ENCODE measurements at places on chromosomes 12 and 14.
A peak's percentile ranks its signal among the peaks of the same experiment; 100 is the strongest.

GRCh38 chr14:71119075-71119474 lies 211.8 kb downstream of the PCNX1 start:
- no peak for DNase-seq

GRCh38 chr12:71746974-71747611 lies 7.6 kb upstream of the RAB21 start:
- DNase-seq = peak; percentile 11

GRCh38 chr12:10186299-10186698 lies 7.5 kb downstream of the TMEM52B start:
- peak; percentile 9 for DNase-seq

DNA sequence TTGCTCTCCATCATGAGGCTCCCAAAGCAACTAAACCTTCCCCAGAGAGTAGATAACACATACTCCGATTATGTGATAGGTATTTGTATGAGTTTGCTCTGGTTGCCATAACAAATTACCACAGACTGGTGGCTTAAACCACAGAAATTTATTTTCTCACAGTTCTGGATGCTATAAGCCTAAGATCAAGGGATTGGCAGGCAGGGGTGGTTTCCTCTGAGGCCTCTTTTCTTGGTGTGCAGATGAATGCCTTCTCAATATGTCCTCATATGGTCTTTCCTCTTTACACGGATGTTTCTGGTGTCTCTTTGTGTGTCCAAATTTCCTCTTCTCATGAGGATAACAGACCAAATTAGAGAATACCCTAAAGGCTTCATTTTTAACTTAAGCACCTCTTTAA lies 285.8 kb upstream of the GRIP1 start:
- no peak for DNase-seq

DNA sequence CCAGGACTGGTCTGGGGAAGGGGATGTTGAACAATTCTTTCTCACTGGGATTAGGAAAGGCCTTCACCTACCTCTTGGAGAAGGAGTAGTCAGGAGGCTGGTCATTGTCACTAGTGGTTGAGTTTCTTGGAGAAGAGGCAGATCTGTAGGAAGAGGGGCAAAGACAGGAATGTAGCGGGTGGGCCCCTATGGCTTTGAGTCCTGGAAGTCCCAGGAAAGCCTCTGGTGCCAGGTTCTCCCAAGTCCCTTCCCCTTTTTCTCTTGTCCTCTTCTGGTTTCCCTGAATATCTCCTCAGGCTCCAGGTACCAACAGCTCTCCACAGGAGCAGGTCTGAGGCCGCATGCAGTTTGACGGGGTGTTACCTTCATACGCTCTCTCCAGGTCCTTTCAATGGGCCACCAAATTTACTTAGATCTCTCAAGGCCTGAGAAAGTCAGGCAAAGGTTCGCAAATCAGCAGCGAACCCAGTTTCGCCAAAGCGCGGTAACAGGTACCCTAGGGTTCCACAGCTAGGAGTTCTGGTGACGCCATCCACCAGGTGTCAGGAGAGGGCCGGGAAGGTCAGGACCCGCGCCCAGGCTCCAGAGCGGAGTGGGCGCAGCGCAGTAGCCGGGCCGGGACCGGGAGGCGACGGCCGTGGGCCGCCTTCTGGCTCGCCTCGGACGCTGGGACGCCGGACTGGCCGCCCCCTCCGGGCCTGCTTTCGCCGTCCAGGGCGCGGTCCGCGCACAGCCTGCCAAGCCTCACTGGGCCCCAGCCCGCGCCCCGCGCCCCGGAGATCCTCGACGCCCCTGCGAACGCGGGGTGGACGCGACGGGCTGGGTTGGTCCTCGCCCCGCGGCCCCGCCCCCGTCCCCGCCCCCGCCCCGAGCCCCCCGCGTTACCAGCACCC lies 795 bp downstream of the SMAGP start:
- DNase-seq = no peak

- no peak for DNase-seq
Observed at GRCh38 chr12:75564852-75565251, 53.4 kb upstream of the KRR1 start.

GRCh38 chr12:106084759-106085158 lies 54.0 kb downstream of the NUAK1 start:
- no peak for DNase-seq

GRCh38 chr12:15677228-15677627 lies 112.0 kb downstream of the EPS8 start:
- no peak for DNase-seq

DNA sequence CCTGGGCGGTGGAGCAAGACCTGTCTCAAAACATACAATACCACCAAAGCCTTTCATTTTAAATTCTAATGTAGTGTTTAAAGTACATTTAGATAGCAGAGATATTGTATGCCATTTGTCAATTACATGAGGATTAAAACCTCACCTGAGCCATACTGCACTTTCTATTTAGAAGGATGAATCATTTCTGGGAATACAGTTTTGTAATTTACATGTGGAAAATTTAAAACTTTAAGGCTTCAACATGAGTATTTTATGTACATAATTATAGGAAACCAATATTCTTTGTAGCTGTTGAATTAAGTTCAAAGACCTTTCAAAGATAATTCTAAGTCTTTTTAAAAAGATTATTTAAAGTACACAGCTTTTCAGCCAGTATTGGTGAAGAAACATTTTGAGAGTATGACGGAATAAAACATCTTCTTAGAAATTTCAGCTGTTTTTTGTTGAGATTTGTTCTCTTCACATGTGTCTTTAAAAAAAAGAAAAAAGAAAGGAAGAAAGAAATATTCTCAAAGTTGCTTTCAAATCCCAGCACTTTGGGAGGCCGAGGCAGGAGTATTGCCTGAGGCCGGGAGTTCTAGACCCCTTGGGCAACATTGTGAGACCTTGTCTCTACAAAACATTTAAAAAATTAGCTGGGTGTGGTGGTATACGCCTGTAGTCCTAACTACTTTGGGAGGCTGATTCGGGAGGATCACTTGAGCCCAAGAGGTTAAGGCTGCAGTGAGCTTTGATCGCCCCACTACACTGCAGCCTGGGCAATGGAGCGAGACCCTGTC lies 34.5 kb upstream of the CCT2 start:
- no peak for DNase-seq

GRCh38 chr12:26809611-26810285 lies 23.2 kb downstream of the ITPR2 start:
- DNase-seq = no peak

DNA sequence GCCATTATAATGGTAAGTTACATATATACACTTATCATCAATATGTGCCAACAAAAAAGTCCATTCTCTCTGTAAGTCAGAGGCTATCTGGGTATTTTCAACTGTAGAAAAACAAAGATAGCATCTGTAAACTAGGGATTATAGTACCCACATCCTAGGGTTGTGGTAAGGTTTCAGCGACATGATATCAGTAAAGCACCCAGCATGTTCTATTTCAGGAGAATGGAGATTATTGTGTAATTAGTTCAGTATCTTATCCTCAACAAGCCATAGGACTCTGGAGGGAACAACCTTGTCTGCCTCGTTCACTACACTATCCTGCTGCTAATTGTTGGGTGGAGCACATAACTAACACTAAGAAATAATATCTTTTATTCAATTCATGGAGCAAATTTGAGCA lies 19.7 kb upstream of the CKAP4 start:
- no peak for DNase-seq

GRCh38 chr14:71426001-71426400 lies 506.2 kb upstream of the RGS6 start:
- no peak for DNase-seq

DNA sequence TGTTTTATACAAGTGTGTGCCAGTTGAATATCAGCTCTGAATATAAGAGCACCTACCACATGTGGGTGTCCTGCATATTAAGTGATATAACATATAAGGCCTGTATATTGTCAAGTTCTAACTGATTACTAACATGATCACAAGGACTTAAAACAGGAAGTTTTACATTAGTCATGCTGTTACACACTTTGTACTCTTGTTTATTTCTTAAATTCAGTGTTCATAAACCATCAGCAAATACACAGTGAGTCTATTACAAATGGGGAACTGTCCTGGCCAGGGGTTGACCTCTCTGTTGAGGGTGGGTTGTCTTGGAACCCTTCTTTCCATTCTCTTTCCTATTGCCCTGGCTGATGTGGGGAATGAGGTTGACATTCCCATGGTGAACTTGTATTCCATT lies 19.1 kb downstream of the HELB start:
- no peak for DNase-seq

- no peak for DNase-seq
Observed at GRCh38 chr14:103116636-103117035, 6.6 kb upstream of the TNFAIP2 start.

DNA sequence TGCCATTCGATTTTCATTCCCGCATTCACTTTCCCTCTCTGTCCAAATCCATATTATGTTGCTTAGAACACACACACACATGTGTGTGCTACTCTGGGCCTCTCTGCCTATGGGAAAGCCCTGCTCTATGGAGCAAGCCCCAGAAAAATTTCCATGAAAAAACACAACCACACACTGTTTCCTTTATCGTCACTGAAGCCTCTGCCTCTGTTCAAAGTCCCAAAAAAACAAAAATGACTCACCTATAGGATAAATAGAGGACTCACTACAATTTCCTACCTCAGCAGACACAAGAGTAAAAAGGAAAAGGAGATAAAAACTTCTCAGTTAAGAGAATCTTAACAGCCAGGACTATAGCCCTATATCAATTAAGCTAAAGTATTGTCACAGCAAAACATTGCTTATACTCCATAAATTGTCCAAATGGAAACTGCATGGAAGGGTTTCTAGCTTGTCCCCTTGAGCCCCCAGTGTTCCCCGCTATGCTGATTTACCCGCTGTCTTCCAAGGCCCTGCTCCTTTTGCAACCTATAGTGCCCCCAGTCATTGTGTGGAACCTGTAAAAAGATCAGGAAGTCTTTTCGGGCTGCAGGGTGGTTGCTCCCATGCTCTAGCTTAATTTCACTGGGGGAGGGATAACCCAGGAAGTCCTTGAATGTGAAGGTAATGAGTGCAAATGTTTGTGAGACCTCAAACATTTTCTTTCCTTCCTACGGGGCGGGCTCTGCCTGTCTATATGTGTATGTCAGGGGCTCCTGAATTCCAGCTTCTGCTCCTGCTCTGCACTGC lies 11.1 kb upstream of the PIP4K2C start:
- DNase-seq = no peak

DNA sequence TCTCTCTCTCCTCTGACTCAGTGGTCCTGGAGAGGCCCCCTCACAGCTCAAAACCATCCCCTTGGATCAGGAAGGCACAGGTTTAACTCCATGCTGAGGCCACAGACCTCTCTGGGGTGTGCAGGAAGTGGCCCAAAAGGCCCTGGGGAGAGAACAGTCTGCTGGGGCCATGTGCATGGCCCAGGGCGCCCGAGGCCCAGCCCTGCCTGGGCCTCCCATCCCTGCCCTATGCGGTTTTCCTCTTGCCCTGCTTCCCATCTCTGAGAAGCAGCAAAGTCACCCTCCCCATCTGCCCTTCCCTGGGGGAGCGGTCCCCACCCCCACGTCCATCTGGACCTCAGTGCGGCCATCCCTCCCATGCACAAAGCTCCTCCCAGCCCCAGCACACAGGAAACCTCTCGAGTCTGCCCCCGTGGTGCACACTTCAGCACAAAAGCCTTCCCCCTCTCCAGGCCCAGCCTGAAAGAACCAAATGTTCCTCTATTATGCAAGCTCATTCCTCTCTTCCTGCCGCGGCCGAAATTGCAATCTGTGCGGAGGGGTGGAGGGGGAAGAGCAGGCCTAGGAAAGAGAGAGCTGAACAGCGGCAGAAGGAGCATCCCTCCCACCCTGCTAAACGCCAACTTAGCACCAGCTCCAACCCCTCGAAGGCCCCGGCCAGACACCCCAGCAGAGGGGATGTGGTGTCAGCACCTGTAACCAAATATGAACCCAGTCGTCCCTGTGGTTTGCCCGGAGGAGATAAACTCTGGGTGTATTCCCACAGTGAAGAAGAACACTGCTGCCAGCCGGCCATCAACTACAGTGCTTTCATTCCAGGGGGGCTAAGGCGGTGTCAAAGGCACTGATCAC lies 108.5 kb downstream of the SCARB1 start:
- DNase-seq = peak; percentile 81

- DNase-seq = no peak
Observed at GRCh38 chr14:60179431-60179869, 14.3 kb upstream of the DHRS7 start.

- DNase-seq = no peak
Observed at GRCh38 chr12:93419388-93420034, 22.2 kb downstream of the UBE2N start.

DNA sequence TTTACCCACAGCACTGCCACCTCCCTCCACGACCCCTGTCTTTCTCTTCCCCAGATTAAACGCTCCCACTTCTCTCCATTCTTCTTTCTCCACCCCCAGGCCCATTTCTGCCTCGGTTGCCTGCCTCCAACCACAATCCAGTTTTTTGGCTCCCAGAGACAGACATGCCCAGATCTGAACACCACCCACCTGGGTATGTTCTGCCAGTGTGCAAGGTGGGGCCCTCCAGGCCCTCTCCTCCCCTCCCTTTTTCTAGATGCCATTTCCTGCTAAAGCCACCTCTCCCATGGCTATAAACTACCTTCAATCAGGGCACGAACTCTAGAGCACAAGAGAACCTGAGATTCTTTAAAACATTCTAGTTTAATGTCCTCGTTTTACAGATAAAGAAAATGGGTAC lies 63.3 kb downstream of the IRF2BPL start:
- no peak for DNase-seq

GRCh38 chr12:21984375-21984774 lies 43.1 kb upstream of the ABCC9 start:
- no peak for DNase-seq

- no peak for DNase-seq
Observed at GRCh38 chr12:85805654-85806053, 30.6 kb downstream of the RASSF9 start.

DNA sequence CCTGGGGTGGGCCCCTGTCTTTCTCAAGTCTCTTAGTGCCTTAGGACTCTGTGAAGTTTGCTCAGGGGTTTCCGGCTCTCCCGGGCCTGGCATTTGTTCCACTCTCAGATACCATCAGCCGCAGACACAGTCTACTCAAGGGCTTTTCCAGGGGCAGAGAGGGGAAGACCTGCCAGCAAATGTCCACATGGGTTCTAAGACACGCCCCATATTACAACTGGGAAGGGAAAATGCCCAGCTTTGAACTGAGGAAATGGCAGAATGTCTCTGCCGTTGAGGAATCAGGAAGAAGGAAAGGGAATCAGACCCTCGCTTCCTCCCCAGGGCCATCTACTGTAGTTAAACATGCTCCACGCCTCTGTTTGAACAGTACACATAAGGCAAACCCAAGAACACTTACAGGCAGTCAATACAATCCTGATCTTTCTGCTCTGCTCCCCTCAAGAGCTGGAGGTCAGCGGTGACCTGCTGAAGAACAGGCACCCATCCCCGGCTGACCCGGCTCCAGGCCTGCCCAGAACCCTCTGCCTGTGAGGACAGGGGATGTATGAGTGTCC lies 7.9 kb downstream of the CCDC85C start:
- DNase-seq = no peak

DNA sequence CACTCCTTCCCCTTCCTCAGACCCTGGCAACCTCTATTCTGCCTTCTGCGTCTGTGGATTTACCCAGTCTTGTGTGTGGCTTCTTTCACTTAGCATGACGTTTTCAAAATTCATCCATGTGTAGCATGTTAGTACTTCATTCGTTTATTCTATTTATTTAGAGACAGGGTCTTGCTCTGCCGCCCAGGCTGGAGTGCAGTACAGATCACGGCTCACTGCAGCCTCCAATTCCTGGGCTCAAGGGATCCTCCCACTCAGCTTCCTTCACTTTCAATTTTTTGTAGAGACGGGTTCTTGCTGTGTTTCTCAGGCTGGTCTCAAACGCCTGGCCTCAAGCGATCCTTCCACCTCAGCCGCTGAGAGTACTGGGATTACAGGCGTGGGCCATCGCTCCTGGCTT lies 37.0 kb downstream of the B4GALNT3 start:
- DNase-seq = no peak

- DNase-seq = no peak
Observed at GRCh38 chr12:75937486-75937885, 94.1 kb downstream of the PHLDA1 start.

- no peak for DNase-seq
Observed at GRCh38 chr12:9669534-9669933, at the start of gene CLEC2D. Gene CLEC2D, plus strand, starts transcription at chr12:9669713. Its CDS starts 22 bp downstream, at chr12:9669735.

Data from anterior cingulate cortex (tissue), 58 donors.